ENCODE measurements at places on chromosomes 11 and 22.

GRCh38 chr22:31287818-31288495 lies 4.3 kb downstream of the PIK3IP1 start:
- DNase-seq = no peak

GRCh38 chr22:38418589-38418988 lies 36.4 kb downstream of the KCNJ4 start:
- DNase-seq = no peak

- no peak for DNase-seq
These were observed 12.9 kb upstream of the POU2AF3 start for GRCh38 chr11:111285189-111286091.

GRCh38 chr11:36791957-36792356 lies 193.9 kb upstream of the RAG2 start:
- no peak for DNase-seq

GRCh38 chr22:42217019-42217751 lies 53.3 kb downstream of the TCF20 start:
- no peak for DNase-seq

GRCh38 chr11:44967930-44968496 lies 17.3 kb upstream of the TP53I11 start:
- DNase-seq = no peak

- DNase-seq = no peak
These were observed 59.2 kb downstream of the MYO7A start for GRCh38 chr11:77187111-77187750.

GRCh38 chr11:26841818-26842473 lies 120.1 kb upstream of the SLC5A12 start:
- peak; percentile 69 for DNase-seq

- no peak for DNase-seq
These were observed 10.2 kb downstream of the SLC25A1 start for GRCh38 chr22:19168088-19168890.

DNA sequence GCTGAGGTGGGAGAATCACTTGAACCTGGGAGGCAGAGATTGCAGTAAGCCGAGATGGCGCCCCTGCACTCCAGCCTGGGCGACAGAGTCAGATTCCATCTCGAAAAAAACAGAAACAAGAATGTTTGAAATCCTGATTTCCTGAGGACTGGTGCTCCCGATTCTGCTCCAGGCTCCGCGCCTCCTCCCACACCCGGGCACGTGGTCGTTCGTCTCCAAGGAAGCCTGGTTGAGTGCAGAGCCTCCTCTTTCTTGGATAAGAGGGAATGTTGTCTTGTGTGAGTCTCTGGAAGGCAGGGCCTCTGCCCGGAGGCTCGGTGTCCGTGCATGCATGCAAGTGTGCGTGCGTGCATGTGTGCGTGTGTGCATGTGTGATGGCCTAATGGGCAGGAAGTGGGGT lies 30.1 kb downstream of the BRSK2 start:
- no peak for DNase-seq

GRCh38 chr11:30504468-30504867 lies 81.7 kb downstream of the MPPED2 start:
- DNase-seq = peak; percentile 69

- DNase-seq = no peak
These were observed 134.9 kb downstream of the CCDC81 start for GRCh38 chr11:86509588-86509974.

GRCh38 chr11:1838077-1838425 lies 730 bp upstream of the TNNI2 start:
- DNase-seq = no peak

DNA sequence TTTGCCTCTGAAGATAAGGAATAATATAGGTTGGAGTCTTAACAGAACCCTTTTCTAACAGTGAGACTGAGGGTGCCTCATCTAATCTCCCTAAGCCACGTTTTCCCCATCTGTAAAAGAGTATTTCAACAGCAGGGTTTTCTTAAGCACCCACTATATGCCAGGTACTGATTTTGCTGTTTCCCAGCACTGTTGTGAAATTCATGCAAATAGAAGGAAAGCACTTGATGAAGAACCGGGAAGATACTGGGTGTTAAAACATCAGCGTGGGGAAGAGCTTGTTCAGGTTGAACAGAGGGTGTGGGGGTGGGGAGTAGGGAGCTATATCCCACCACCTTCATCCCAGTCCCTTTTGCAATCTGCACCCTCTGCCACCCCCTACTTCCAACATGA lies 2.8 kb downstream of the HMOX1 start:
- DNase-seq = no peak

DNA sequence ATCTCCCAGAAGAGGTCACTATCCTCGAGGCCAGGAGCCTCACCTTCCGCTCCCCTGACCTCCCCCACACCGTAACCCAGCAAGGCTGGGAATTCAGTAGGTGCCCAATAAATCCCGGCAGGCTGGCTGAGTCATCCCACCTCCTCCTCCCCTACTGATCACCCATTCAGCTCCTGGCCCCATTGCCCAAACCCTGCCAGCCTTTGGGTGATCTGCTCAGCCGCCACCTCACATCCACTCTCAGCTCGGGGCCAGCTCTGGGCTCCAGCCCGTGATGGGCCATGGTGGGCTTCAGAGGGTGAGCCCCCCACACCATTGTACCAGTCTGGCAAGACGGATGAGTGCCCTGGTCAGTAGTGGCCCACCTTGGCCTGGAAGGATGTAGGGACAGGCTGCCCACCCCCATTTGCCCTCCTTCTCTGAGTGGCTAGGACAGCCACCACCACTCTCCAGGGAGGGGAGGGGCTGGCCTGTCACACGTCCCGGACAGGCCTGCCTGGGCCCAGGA lies 8.2 kb downstream of the TRPM5 start:
- no peak for DNase-seq

DNA sequence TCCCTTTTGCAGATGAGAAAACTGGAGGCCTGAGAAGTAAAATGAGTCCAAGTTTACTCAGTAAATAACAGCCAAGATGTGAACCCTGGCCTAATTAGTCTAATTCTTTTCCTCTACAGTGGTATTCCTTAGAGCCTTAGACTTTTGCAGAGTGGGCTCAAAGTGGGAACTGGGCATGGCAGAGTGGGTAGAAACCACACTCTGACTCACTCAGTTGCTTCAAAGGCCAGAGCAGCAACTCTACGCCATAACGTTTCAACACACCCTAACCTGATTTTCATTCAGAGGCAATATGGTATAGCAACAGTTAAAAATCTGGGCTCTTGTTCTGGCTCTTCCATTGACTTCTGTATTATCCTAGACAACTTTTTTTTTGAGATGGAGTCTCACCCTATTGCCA lies 2.8 kb downstream of the THRSP start:
- DNase-seq = no peak

DNA sequence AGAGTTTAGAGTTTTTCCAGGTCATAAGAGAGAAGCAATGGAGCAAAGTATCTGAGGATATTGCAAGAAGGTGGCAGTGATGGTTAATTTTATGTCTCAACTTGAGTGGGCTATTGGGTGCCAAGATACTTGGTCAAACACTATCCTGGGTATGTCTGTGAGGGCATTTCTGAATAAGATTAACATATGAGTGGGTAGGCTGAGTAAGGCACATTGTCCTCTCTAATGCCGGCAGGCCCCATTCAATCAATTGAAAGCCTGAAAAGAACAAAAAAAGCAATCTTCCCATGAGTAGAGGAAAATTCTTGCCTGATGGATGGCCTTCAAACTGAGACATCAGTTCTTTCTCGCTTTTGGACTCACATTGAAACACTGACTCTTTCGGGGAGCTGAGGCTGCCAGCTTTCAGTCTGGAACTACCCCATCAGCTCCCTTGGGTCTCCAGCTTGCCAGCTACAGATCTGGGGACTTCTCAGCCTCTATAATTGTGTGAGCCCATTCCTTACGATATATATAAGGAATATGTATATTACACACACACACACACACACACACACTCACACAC lies 228.8 kb downstream of the BUD13 start:
- DNase-seq = no peak

- peak; percentile 68 for DNase-seq
These were observed 443.4 kb downstream of the MIAT start for GRCh38 chr22:27100789-27101188.

DNA sequence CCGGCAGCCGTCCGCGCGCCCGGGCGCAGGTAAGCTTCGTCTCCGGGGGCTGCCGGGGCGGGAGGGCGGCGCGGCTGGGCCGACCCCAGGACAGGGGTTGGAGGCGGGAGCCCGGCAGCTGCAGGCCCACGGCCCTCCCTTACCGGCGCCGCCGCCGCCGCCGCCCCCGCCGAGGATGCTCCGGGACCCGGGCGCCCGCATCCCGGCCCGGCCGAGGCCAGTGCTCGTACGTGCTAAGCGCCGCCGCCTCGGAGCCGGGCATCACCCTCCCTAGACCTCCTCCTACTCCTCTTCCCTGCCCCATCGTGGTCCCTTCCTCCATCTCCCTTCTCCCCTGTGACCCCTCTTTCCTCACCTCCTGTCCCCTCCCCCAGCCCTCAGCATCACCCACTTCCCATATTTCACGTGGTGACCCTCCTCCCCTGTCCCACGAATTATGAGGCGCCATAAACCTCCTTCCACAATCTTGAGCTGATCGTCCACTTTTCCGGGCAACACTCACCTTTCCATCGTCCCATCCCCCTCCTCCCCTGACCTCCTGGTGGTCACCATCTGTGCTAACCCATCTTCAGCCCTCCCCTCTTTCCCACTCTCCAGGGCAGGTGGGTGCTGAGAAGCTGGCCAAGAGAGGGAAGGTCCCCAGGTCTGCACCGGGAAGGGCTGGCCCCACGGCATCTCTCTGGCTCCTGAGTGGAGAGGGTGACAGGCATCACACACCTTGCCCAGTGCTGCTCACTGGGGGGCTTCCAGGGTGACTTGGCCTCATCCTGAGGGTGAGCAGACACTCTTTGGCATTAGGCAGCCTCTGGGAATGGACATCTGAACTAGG lies 612 bp downstream of the ASPHD2 start:
- no peak for DNase-seq

DNA sequence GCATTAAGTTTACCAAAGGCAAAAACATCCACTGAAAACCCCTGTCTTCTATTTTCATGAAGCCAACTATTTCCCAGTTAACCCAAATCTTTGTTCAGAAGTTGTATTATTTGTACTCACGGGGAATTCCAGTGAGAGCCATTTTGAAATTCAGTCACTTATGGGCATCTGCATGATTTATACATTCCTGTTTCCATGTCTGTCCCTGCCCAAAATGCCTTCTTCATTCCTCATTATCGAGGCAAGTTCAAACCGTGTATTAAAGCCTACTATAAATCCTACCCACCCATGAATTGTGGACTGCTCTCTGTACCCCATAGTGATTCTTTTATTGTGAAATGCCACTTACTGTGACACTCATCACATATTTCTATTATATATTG lies 772.7 kb downstream of the DLG2 start:
- DNase-seq = no peak

DNA sequence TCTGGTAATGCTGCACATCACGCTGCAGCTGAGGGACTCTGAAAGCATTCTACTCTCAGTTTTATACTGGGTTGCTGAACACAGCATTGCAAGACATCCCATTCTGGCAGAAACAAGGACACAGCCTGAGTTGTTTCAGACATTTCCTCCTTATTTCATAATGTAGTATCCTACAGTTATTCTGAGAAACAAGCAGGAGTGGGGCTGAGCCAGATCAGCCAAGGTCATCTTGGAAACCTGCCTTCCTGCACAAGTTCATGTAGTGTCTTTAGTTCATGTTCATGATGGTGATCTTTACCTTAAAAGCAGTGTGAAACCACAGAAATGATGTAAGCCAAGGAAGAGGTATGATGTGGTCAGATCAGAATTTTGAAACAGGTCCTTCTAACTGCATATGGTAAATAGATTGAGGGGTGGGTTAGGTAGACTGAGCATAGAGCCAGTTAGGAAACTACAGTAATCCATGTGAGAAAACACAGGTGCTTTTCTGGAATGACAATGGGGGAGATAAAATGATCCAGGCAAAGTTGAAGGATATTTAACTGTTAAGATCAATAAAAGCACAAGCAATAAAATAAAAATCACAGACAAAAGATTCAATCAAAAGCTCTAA lies 1686.8 kb downstream of the LRRC4C start:
- DNase-seq = no peak

DNA sequence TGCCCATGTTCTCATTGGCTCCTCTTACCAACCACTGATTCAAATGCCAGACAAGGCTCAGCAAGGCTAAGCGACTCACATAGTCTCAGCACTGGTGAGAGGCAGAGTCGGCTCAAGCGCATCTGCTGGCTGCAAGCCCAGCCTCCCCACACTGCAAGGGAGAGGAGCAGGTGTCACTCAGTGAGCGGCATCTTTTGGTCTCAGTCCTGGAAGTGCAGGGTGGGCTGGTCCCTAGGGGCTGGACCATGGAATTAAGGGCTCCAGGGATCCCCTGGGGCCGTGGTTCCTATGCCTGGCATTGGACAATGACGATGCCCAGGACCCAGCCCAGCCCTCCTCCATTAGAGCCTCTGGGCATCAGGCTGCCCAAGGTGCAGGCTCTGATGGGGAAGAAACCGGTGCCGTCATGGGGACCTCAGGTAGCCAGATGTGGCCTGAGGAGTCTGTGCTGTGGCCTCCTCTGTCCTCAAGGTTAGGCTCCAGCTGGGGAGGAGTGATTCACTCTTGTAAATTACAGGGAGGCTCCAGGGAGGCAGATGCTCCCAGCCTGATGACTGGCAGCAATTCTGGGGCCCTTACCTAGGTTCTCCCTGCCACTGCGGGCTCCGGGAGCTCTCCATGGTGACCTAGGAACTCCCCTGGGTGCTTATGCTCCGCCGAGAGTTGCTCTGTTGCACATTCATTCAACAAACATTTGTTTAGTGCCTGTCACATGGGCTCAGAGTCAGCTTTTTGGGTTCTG lies 28.0 kb downstream of the FADS2 start:
- no peak for DNase-seq

- DNase-seq = no peak
These were observed 50.8 kb downstream of the NTM start for GRCh38 chr11:131421066-131421855.

DNA sequence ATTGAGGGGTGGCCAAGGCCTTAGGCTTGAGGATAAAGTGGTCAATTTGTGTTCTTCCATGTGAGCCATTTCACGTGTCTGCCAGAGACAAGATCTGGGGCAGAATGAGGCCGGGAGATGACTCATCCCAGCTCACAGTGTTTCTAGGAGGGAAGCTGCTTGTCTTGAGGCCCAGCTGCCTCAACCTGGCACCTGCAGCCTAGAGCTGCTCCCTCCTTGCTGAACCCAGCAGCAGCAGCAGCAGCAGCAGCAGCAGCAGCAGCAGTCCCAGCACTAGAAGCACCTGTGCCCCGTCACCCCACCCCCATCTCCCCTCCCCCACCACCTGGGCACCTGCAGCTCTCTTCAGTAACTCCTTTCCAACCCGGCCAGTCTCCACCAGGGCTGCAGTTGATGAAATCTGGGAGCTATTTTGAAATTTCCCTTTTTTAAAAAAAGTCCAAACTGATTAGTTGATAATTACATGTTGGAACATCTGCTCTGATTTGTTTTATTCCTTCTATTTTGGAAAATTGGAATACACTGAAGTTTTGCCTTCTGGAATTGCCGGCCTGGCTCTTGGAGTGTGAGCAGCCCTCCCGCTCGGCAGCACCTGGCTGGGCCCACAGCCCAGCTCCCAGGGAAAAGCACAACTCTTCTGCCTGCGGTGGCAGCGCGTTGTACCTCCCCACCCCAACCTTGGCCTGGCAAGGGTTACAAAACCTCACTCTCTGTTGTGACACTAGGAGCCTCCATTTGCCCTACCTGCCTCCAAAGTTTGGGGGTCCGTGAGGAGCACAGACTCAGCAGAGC lies 143.5 kb downstream of the NXPE2 start:
- no peak for DNase-seq

GRCh38 chr11:36454941-36455631 lies 55.0 kb downstream of the TRAF6 start:
- DNase-seq = no peak
